ENCODE measurements at places on chromosomes 6 and 20.

GRCh38 chr20:33278700-33279099 lies 4.3 kb upstream of the BPIFB1 start:
- no peak for DNase-seq

- no peak for DNase-seq
These were observed 241.9 kb downstream of the SAMD5 start for GRCh38 chr6:147750413-147750812.

- DNase-seq = no peak
These were observed 100.6 kb upstream of the ISM1 start for GRCh38 chr20:13120471-13120870.

- no peak for DNase-seq
These were observed 356.0 kb upstream of the CITED2 start for GRCh38 chr6:139730340-139730974.

GRCh38 chr6:111978532-111979149 lies 75.3 kb upstream of the CCN6 start:
- DNase-seq = no peak

GRCh38 chr6:29414588-29414987 lies at the start of gene OR12D1:
OR12D1 (plus strand) TSS chr6:29414928.
- DNase-seq = no peak

DNA sequence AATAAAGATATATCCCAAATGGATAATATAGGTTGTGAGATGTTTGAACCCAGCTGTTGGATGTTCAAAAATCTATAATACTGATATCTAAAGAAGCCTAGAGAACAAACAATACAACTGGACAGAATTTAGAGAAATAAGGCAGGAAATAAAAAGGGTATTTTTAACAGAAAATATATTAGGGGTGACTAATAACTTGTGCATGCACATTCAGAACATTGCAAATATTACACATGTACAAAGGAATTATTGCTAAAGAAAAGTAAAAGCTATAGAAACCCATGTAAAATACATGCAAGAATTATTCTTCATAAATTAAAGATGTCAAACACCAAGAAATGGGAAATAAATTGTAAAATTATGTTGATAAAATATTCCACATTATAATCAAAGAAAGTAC lies 32.7 kb upstream of the HCRTR2 start:
- no peak for DNase-seq

- DNase-seq = no peak
These were observed 34.3 kb downstream of the PRSS35 start for GRCh38 chr6:83546636-83547035.

- DNase-seq = no peak
These were observed 885 bp downstream of the NTSR1 start for GRCh38 chr20:62709537-62709905.

DNA sequence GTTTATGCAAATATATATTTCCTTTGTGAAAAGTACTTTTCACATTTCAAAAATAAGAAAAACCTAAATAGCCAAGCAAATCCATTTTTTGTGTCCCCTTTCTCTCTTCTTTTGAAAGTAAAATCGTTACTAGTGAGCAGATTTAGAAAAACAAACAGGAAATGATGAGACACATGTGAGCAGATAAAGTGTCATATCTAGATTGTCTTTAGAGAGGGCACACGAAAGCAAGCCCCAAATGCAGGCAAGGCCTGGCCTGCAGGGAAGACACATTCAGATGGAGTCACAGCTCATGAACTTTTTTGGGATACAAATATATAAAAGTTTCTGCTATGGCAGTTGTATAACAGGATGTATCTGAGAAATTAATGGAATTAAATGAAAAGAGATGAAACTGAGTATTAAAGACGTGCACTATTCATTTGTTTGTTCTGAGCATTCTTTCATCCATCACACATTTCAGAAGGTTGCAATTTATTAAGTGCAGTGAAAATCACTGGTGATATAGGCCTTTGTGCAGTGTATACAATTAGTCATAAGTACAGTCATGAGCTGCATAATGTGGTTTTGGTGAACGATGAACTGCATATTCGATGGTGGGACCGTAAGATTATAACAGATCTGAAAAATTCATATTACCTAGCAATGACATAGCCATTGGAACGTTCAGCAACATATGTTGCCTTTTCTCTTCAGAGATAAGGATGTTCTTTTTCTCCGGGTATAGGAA lies 101.4 kb downstream of the PACRG start:
- no peak for DNase-seq

DNA sequence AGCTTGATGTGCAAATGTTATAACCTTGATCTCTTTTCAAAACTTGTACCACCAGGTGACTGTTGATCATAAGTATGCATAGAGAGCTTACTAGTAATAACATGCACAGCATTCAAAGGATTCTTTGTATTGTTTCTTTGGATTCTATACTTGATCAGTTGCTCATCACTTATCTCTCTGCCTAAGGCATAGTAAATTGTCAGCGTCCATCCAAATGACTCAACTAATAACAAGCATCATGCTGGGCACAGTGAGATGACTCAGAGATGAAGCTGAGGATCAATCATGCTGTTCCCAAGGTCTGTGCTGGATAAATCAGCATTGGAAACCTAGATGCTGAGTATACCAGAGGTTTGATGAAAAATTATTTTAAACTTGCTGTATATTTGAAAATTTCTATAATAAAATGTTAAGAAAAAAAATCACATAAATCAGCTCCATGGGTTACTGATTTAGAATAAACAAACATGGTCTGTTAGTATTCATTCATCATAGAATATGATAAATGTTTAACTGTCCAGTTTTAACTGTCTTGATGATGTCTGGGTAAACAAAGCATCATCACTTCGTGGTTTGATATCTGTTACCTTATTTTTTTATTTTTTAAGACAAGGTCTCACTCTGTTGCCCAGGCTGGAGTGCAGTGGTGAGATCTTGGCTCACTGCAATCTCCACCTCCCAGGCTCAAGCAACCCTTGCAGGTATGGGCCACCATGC lies 45.6 kb upstream of the SGK1 start:
- no peak for DNase-seq

GRCh38 chr20:1500496-1500895 lies 9.3 kb upstream of the SIRPB2 start:
- no peak for DNase-seq

- DNase-seq = no peak
These were observed 26.0 kb downstream of the DSTN start for GRCh38 chr20:17595856-17596255.

GRCh38 chr6:125303512-125303854 lies 1.7 kb upstream of the HDDC2 start:
- DNase-seq = no peak

- no peak for DNase-seq
These were observed 6.0 kb upstream of the RBM38 start for GRCh38 chr20:57384953-57385761.

DNA sequence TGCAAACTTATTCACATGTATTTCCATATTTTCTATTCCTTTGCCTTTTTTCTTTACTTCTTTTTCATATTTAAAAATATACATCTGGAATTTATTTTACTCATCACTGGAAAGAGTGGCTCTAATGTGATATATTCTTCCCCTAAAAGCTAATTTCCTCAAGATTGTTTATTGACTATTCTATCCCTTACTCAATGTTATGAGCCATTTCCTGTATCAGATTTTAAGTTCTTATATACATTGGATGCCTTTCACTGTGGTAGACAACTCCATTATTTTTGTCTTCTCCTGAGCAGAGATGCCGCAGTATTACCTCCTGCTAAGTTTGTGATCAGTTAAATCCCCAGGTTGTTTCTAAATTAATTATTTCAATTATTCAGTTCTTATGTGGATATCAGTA lies 418.4 kb upstream of the JAG1 start:
- DNase-seq = no peak

GRCh38 chr20:22575737-22576136 lies 8.6 kb downstream of the FOXA2 start:
- DNase-seq = no peak

- DNase-seq = peak; percentile 3
These were observed 77.8 kb upstream of the TGM3 start for GRCh38 chr20:2217857-2218539.

- DNase-seq = no peak
These were observed 5.5 kb upstream of the HBS1L start for GRCh38 chr6:135060076-135060475.

DNA sequence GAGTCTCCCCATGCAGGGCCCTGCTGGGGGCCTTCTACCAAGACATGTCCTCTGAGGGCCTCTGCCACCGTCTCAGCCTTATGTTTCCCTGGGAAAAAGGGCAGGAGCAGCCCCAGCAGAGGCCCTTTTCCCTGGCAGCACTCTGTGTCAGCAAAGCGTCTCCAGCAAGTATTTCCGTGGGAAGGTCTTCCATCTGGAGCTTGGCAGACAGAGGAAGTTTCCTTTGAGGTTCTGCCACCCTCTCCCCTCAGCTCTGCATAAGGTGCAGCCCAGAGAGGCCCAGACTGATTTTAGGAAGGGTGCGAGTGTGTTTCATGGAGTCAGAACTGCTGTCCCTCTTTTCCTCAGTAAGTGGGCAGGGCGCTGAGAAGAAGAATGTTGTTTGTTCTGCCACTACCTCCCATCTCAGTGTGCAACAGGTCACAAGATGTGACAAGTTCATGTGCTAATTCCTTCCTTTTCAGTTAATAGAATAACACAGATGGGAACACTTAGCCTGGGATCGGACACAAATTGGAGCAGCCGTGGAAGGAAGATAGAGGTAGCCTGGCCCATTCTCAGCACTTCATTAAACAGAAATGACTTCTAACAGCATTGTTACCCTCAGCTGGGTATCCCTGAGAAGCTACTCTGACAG lies 784.4 kb downstream of the MAFB start:
- DNase-seq = no peak

Measured in stimulated activated CD4-positive, alpha-beta T cell treated with anti-CD3 and anti-CD28 coated beads, Interleukin-12 subunit alpha, Interleukin-12 subunit beta, amount 100 ng/mL, for 4 hours (primary cell).